ENCODE measurements at places on chromosomes 3 and 15.

DNA sequence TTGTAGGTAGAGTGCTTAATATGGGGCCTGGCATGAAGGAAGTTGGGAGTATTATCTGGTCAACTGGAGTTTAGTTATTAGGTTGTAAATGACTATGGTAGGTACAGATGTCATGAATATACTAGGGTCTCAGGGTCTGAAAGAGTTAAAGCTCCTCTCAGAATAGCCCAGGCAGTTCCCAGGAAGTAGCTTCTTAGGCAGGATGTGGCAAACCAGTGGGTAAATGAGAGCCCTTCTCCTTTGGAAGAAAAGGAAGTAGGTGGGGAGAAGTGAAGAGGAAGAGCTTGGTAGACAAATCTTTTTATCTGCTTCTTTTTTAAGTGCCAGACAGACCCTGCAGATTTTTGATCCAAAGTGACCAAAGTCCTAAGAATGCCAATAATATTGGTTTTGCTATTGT lies 24.5 kb downstream of the MAP2K1 start:
- DNase-seq: peak; percentile 63

- no peak for DNase-seq
Observed at GRCh38 chr3:23592961-23593931, 212.5 kb upstream of the UBE2E1 start.

DNA sequence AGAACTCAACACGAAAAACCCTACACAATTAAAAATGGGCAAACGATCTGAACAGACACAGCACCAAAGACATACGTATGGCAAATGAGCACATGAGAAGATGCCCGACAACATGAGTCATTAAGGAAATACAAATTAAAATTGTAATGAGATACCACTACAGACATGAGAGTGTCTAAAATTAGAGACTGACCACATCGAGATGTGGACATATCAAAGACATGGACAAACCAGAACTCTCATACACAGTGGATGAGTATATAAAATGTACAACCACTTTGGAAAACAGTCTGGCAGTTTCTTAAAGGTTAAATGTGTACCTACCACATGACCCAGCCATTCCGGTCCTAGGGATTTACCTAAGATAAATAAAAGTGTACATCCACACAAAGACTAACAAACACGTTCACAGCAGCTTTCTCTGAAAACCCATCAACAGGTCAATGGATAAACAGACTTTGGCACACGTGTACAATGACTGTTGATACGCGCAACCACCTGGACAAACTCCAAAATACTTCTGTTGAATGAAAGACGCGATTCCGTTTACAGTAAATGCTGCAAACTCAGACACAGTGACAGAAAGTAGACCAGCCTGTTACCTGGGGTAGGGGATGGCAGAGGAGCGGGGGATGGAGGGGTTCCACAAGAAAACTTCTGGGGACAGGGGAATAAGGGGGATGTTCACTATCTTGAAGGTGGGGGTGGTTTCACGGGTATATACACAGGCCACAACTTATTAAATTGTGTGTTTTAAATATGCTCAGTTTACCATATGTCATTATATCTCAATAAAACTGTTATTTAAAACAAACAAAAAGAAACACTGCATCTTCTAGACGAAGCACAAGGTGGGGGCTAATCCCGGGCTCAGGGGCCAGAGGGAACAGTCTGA lies 2.1 kb downstream of the TNK2 start:
- peak; percentile 30 for DNase-seq

GRCh38 chr3:42190701-42191442 lies 75.1 kb downstream of the CCK start:
- peak; percentile 53 for DNase-seq

DNA sequence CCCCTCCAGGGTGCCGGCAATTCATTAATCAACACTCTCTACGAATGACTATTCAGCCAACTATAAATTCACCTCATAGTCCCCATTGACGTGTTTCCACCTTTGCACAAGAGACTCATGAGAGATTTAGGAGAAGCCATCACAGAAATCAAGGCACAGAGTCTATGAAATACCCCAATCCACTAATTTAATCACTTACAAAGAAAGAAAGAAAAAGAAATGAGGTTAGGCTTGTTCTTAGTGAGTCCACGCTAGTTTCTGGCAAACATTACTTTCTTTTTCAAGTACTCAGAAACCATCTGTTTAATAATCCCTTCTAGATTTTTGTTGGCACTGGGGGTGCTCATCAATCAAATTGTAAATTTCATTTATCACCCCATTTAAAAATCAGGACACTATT lies 125.2 kb upstream of the ADPGK start:
- DNase-seq: no peak

DNA sequence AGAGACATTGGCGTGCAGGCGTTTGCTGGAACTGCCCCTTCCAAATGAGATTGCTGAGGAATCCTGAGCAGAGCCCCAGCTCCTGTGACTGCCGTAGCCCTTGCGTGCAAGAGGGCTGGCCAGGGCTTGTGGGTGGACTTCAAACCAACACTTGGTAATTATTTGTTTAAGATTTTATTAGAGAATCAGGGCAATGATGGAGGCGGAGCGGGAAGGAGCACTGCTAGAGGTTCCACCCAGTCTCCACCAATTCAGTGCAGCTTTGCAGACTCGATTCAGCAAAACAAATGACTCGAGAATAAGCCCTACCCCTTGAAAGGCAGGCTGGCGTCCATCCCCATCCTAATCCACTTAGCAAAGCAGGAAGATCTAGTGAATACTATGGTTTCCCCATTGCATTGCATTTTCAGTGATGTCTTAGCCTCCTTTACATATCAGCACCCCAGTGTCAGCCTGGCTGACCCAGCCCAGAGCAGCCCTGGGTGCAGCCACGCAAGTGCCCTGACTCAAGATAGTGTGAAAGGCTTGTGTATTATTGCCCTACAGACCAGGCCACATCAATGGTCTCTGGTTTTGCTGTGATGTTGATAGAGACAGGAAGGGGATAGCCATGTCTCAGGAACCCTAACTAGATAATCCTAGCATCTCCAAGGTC lies 26.0 kb downstream of the GLDN start:
- DNase-seq: no peak

GRCh38 chr15:78360367-78360801 lies 20.2 kb downstream of the CRABP1 start:
- DNase-seq: no peak

- no peak for DNase-seq
Observed at GRCh38 chr3:160885791-160886286, 129.8 kb downstream of the PPM1L start.

GRCh38 chr3:61358364-61358763 lies 107.1 kb upstream of the FHIT start:
- DNase-seq: no peak

DNA sequence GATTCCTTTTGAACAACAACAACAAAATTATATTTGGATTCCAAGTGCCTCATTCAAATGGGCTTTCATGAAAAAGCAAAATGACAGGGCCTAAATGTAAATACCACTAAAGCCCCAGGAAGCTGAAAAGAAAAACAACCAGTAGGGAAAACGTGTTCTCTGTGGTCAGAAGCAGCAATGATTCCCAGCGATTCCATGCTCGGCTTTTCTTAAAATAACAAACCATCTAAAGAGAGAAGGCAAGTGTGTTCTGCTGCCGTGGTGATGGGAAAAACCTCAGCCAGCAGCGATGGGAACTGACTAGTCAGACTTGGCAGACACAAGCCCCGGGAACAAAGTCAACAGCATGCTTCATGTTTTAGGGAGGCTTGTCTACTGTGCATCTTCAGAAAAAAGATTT lies 153.6 kb downstream of the TNIK start:
- DNase-seq: no peak

GRCh38 chr15:77493324-77493907 lies 72.7 kb downstream of the HMG20A start:
- DNase-seq: peak; percentile 80

GRCh38 chr3:8156831-8157230 lies 344.8 kb upstream of the LMCD1 start:
- DNase-seq: no peak

DNA sequence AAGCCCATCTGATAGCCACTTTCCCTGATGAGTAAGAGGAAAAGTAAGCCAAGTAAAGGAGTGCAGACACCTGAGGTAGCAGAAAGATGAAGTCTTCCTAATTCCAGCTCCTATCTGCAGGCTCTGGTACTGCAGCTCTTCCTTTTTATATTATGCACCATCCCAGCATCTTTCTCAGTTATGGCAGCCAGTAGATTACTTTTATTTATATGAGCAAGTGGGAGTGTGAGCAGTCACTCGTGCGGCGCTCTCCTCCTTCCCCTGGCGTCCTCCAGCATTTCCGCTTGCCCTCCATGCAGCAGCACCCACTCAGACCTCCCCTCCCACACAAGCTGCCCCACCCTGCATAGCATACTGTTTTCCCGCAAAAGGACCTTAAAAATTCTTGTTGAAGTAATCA lies 465.9 kb upstream of the DPPA4 start:
- no peak for DNase-seq

DNA sequence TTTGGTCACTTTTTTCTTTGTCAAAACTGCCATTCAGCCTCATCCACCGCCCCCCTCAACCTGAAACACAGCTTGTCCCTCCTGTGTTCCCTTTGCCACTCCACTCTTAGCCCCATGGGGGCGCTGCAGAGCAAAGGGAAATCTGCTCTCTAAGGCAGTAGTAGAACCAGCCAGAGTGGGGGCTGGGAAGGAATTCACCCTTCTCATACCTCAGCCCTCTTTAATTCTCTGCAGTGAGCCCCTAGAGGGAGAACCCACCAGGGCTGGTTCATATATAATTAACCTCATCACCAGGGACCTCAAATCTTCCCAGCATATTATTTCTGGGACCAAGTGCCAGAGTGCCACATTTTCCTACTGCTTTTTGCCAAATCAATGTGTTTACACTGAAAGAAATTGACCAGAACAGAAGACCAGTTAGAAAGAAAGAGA lies 2.8 kb upstream of the BCL6 start:
- peak; percentile 82 for DNase-seq

DNA sequence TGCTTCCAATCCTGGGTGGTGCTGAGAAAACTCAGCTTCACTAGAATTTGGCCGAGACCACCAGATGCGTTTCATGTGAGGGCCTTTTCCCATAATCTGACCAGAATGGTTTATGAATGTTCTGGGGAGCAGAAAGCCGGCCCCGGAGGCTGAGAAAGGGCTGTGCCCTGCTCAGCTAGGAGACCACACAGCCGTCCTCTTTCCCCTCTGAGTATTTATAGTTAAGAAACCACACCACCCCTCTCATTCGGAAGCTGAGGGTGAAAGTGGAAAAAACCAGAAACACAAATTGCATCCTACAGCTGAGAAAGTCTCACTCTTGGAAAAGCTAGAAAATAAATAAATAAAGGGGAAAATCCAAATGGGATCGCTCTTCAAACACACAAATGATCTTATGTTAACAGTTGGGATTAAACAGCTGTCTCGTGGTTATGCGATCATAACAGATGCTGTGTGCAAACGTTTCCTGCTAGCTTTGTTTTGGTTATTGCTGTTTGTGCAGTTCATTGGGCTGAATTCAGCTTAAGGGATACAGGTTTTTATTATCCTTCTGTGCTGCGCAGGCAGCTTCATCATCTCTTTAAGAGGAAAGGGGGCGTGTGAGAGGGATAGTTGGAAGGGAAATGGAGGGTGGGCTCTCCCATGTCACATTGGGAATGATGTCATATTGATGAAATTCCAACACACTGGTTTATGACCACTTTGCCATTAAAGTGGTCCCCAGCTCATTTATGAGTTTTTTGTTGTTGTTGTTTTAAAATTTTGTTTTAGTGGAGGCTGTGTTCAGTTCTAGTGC lies 1026.2 kb upstream of the NR2F2 start:
- DNase-seq: no peak
